ENCODE measurements at places on chromosomes 16 and 17.
A peak's percentile ranks its signal among the peaks of the same experiment; 100 is the strongest.

DNA sequence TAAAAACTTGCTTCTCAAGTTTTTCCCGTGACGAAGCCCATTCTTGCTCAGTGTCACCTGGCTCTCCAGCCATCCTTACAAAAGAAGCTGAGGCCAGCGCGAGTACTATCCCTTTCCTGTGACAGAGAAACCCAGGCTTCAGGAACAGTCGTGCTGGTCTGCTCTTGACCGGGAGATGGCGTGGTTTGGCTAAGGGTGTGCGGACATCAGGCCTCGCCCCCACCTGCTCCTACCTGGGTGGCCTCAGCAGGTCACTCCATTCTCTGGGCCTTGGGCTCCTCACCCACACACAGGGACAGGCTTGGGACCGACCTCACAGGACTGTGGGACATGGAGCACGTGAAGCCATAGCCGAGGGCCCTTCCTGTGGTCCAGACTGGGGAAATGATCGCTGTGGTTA, 75.2 kb upstream of the CIBAR2 start:
- no peak for DNase-seq

DNA sequence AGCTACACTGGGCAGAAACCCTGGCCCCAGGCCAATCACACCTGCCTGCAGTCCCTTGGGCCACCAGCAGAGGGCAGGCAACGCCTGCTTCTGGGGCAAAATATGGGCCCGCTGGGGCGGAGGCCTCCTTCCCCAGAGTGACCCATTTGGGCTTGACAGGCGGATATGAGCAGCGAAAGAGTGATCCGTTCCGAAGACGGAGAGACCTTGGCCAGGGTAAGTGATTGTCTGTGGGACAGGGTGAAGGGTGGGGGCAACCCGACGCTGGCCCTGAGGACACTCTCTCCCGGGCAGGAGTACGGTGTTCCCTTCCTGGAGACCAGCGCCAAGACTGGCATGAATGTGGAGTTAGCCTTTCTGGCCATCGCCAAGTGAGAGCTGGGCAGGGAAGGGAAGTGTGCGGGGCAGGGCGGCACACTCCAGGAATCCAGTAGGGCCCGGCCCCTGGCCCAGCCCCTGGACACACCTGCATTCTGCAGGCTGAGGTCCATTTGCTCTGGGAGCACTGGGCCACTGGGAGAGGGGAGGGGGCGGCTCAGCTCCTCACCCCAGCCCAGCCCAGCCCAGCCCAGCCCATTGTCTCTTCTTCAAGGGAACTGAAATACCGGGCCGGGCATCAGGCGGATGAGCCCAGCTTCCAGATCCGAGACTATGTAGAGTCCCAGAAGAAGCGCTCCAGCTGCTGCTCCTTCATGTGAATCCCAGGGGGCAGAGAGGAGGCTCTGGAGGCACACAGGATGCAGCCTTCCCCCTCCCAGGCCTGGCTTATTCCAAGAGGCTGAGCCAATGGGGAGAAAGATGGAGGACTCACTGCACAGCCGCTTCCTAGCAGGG, 3.5 kb upstream of the NHERF1 start:
- peak; percentile 6 for DNase-seq

DNA sequence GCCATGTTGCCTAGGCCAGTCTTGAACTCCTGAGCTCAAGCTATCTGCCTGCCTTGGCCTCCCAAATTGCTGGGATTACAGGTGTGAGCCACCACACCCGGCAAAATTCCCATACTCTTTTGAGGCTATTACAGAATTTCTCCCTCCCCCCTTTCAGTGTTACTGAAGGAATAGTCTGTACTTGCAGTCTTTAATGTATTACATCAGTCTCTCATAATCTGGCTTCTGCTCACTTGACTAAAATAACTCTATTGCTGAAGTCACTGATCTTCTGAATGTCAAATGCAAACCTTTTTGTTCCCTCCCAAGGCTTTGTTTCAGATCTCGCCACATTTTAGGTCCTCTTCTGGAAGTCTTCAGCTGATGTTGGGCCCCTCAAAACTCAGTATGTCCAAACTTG, 51.8 kb downstream of the TNRC6A start:
- DNase-seq, result no peak

DNA sequence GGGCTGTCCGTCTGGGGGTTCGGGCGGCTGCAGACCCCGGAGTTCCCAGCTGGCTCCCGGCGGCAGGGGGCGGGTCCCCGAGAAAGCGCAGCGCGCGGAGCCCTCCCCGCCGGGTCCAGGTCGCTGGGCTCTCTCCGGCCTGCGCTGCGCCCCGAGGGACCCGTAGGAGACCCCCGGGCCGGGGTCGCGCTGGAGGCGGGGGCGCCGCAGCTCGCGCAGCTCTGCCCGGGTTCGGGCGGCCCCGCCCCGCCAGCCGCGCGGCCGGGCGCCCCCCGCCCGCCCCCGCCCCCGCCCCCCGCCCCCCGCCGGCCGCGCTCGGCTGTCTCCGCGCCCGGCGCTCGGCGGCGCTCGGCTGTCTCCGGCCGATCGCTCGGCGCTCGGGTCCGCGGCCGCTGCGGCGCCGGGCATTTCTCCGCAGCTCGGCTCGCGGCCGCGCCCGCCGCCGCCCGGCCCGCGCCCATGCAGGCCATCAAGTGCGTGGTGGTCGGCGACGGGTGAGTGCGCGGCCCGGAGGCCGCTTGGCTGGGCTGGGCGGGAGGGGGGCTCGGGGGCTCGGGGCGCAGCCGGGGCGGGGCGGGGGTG, at the start of gene RAC3:
RAC3 (plus strand) TSS at position 376 of the 582 bp plus-strand sequence; CDS start at position 460, 84 bp downstream.
- no peak for DNase-seq

- DNase-seq, result no peak
These were observed 55.4 kb downstream of the TNFRSF13B start for GRCh38 chr17:16916557-16916920.

GRCh38 chr17:7317161-7317803, 2.1 kb upstream of the GPS2 start:
- DNase-seq, result no peak

DNA sequence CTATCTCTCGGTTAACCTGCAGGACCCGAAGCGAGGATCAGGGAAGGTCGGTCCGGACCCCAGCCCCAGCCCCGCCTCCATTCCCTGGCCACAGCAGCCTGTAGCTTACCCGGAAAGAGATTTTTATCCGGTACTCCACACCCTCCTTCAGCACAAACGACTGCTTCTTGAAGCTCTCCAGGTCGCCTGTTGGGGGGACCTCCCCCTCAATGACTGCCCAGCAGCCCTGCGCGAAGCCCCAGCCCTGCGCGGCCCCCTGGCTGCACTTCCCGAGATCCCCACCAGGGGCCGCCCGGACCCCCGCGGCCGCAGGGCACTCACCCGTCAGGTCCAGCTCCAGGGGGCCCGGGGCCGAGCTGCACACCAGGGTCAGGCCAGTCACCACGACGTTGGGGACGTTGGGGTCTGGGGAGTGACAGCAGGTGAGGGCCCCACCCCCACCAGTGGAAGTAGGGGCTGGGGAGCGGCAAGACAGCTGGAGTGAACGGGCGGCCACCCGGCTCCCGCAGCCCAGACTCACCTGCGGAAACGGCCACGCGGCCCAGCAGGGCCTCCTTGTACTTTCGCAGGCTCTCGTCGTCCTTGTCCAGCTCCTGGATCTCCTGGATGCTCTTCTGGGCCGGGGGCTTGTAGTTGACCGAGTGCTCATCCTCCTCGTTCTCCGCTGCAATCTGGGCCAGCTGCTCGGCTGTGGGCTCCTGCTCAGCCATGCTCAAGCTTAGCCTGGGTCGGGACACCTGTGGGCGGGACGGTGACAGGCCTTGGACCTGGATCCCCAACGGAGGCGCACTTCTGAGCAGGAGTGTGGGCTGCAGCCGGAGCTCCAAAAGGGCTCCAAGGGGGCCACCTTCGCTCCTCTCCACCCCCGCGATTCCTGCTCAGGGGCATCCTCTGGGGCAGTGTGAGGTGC, 1.7 kb downstream of the ARHGDIA start:
- DNase-seq, result no peak

Data from NCI-H2081 treated with DMSO at 0.1 percent for 48 hours (cell line).